ENCODE measurements at places on chromosomes 7 and 10. TPM values are rescaled to one million over a fixed set of nuclear protein-coding genes. Genes with fewer than 3 reads are reported as not detected.

DNA sequence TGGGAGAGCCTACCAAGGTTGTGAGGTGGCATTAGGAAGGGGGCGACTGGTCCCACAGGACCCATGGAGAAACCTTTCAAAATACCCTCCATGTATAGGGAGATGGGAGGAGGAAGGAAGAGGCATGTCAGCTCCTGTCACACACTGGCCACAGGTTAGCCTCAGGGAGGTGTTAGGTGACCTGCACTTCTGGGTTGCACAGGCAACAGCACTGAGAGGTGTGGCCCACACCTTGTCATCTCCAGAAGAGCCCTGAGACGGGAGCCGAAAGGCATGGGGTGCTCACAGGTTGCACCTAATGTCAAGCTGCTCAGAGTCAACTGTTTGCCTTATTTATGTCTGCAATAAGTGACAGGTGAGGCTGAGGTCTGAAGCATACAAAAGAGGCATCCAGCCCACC, 14.6 kb upstream of the USP6NL start:
- H3K4me1 ChIP-seq: no peaks in the 10 kb centered on the region
- no peak overlapping the region for H3K27ac ChIP-seq
- H3K4me3 ChIP-seq: no peak overlapping the region
- DNase-seq: no peak
- H3K36me3 ChIP-seq: no peaks in the 10 kb centered on the region

DNA sequence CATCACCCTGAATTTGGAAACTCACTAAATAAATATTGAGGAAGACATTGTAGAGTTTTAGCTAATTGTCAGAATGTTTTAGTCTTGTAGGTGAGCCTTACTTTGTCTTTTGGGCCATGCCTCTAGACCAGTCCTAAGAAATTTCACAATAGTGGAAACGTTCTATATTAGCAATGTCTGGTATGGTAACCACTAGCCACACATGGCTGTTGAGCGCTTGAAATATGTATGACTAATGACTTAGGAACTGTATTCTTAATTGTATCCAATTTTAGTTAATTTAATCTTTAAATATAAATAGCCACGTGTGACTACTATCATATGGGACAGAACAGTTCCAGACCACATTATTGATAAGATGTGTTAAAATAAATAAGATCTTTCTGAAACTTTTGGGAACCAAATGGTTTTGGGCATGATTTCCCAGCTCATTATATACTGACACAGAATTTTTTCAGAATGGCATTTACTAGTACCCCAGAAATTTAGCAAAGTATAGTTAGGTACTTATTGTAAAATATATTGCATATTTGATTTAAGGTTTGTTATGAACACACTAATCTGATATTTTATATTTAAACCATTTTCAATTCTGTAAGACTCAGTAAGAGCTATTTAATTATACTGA, 95.0 kb downstream of the VPS50 start:
- H3K27me3 ChIP-seq: no peaks in the 10 kb centered on the region
- H3K4me1 ChIP-seq: no peaks in the 10 kb centered on the region
- peaks cover 4% of the 10 kb centered on the region for H3K36me3 ChIP-seq
- H3K27ac ChIP-seq: no peak overlapping the region
- H3K4me3 ChIP-seq: no peak overlapping the region

DNA sequence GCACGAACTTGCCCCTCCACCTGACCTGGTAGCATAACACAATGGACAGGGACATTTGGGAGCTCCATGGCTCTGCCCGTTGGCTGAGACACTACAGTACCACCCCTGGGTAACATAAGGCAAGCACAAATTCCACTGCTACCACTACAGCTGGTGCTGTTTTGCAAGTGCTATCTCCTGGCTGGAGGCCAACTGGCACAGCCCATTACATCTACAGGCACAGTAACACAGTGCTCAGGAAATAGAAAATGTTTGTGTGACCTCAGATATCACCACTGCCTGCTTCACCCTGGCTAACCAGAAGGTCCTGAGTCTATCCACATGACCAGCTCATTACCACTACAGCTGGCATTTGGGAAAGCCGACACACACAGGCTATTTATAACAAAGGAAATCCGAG, 631.1 kb upstream of the MBL2 start:
- no peaks in the 10 kb centered on the region for H3K4me1 ChIP-seq
- DNase-seq: no peak
- no peaks in the 10 kb centered on the region for H3K27me3 ChIP-seq
- no peak overlapping the region for H3K4me3 ChIP-seq
- no peaks in the 10 kb centered on the region for H3K36me3 ChIP-seq

GRCh38 chr10:24551161-24551560, 172.5 kb downstream of the ARHGAP21 start:
- no peak overlapping the region for H3K27ac ChIP-seq
- no peaks in the 10 kb centered on the region for H3K36me3 ChIP-seq
- no peak for DNase-seq
- no peaks in the 10 kb centered on the region for H3K27me3 ChIP-seq

DNA sequence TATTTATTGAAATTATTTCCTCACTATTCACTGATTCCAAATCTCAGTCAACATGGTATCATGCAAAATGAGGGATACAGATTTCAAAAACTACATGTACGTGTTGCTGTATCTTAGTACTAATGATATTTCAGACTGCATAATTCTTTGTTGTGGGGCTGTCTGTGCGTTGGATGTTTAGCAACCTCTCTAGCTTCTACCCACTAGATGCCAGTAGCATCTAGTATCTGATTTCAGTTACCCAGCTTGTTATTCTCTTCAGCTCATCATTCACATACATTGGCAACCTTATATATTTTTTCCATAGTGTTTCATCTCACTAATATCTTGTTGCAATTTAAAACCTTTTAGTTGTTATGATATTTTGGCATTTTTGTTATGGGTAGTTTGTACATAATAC, 22.5 kb upstream of the WASL start:
- peaks cover 4% of the 10 kb centered on the region for H3K4me1 ChIP-seq
- no peak for DNase-seq
- H3K4me3 ChIP-seq: no peak overlapping the region

DNA sequence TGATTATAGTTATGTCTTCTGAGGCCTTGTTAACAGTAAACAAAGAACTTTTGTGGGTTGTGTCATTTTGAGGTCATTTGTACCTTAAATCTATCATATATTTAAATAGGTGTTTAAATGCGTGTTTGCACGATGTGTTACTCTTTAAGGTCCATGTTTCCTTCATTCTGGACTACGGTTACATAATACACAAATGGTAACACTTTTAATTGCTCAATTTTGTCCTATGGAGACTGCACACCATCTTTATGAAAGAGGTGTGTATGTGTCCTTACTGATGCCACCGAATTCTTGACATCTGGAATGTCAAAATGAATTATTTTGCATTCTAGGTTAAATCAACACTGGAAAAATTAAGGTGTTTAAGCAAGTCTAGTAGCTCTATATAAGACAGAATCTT, 1.7 kb downstream of the PALS2 start:
- no peaks in the 10 kb centered on the region for H3K27me3 ChIP-seq
- DNase-seq: no peak
- H3K36me3 ChIP-seq: no peaks in the 10 kb centered on the region
- peak overlapping the region; percentile 95 for H3K4me3 ChIP-seq
- no peak overlapping the region for H3K27ac ChIP-seq

ANXA8L1 gene
- total RNA-seq: not detected

ZNF282 gene
- total RNA-seq: 19.5 TPM

GRCh38 chr10:117553142-117553814, 10.7 kb downstream of the EMX2 start:
- no peaks in the 10 kb centered on the region for H3K36me3 ChIP-seq
- H3K27ac ChIP-seq: no peak overlapping the region
- no peak for DNase-seq
- peaks cover 80% of the 10 kb centered on the region for H3K27me3 ChIP-seq

CDC123 gene
- total RNA-seq: 42.3 TPM

DNA sequence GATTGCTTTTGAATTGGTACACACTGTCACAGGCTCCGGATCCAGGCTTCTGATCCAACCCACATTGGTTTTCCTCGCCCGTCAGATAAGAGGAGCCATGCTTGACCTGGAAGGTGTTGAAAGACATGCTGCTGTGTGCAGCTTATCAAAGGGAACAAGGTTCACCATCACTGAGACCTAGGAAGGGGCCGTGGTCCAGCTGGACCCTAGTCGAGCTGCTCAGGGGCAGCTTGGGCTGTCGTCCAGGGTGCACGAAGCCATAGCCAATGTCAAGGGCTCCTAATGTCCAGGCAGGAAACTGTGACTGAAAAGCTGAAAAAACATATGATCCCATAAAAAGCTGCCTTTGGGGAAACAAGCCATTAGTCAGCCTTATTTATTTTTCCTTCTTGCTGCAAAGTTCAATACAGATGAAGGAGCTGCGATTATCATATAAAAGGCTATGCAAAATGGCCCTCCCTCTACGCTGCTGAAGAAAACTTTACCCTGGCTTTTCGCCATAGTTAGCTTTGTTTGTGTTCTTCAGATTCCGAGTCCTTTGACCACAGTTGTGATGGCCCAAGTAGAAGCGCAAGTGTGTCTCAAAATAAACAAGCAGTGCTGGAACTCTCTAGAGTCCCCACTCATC, 118.0 kb downstream of the CREB5 start:
- no peak overlapping the region for H3K27ac ChIP-seq
- no peak overlapping the region for H3K4me3 ChIP-seq

CTAGE4 gene
- 1.9 TPM for total RNA-seq

GRCh38 chr7:121961089-121961867, 88.3 kb downstream of the PTPRZ1 start:
- H3K4me3 ChIP-seq: no peak overlapping the region
- DNase-seq: no peak
- H3K27me3 ChIP-seq: no peaks in the 10 kb centered on the region
- no peaks in the 10 kb centered on the region for H3K4me1 ChIP-seq
- no peak overlapping the region for H3K27ac ChIP-seq
- H3K36me3 ChIP-seq: no peaks in the 10 kb centered on the region

DNA sequence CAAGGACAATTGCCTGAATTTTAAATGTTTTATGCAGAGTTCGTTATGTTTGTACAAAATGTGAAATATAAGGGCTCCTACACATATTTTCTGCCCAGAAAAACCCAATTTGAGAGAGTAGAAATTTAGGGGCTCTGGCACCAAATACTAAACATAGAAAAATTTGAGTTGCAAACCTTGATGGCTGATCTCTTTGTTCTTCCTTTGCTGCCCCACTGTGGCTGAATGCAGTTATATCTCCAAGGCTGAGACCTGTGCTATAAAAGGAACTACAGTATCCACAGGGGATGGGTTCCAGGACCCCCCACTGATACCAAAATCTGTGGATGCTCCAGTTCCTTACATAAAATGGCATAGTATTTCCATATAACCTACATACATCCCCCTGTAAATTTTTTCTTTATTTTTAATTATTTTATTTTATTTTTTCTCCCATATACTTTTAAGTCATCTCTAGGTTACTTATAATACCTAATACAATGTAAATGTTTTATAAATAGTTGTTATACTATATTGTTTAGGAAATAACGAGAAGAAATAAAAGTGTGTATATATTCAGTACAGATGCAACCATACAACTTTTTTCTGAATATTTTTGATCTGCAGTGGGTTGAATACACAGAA, 22.5 kb downstream of the CFAP43 start:
- no peak overlapping the region for H3K4me3 ChIP-seq
- no peaks in the 10 kb centered on the region for H3K36me3 ChIP-seq
- H3K27me3 ChIP-seq: peaks cover 11% of the 10 kb centered on the region
- H3K27ac ChIP-seq: no peak overlapping the region

GRCh38 chr10:129641982-129642381, 174.9 kb downstream of the MGMT start:
- no peaks in the 10 kb centered on the region for H3K27me3 ChIP-seq
- no peak for DNase-seq
- peaks cover 32% of the 10 kb centered on the region for H3K36me3 ChIP-seq

CACUL1 gene
- 37.8 TPM for total RNA-seq

GRCh38 chr7:149736478-149737360, 36.7 kb downstream of the ZNF467 start:
- peaks cover 24% of the 10 kb centered on the region for H3K27me3 ChIP-seq
- H3K4me1 ChIP-seq: peaks cover 17% of the 10 kb centered on the region
- peak overlapping the region; percentile 29 for H3K27ac ChIP-seq
- H3K4me3 ChIP-seq: no peak overlapping the region
- no peak for DNase-seq

DNA sequence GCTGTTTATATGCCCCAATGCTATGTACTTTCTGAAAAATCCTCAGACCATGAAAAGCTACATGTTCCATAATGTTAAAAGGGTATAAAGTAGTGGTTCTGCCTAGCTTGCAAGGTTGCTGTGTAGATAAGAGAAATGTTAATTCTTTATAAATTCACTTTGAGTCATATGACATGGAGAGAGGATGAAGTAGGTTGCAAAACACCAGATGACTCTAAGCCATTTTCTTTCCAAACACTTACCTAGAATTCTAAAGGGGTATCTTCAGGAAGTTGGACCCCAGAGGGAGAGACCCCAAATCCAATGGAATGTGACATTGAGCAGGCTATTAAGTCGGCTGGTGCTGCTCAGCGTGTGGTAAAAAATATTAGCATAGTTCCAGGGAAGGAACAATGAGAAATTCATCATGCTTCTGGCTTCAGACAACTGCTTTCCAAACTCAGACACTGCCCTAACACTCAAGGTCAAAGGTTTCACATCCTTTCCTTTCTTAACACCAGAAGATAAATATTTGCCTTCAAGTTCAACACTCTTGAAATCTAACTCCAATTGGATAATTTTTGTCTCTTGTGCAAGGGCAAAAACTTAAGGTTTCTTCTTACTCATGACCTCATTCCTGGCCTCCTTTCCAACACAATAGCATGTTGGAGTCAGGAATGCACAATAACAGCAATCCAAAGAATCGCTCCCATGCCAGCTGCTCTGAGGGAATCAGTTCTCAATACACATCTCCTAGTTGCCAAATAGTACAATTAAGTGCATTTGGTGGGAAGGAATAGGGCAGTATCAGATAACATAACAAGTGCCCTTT, 100.7 kb upstream of the AFAP1L2 start:
- peaks cover 96% of the 10 kb centered on the region for H3K4me1 ChIP-seq
- peaks cover 8% of the 10 kb centered on the region for H3K36me3 ChIP-seq
- peak overlapping the region; percentile 91 for H3K27ac ChIP-seq

- H3K27ac ChIP-seq: no peak overlapping the region
- H3K4me1 ChIP-seq: peaks cover 11% of the 10 kb centered on the region
- no peak for DNase-seq
- peaks cover 38% of the 10 kb centered on the region for H3K27me3 ChIP-seq
- no peaks in the 10 kb centered on the region for H3K36me3 ChIP-seq
Measured at GRCh38 chr7:94912085-94912484, 4.7 kb downstream of the PPP1R9A start.

PALD1 gene
- total RNA-seq: not detected

GRCh38 chr7:27124902-27125689, 5.5 kb downstream of the HOXA4 start:
- H3K4me3 ChIP-seq: no peak overlapping the region
- no peaks in the 10 kb centered on the region for H3K4me1 ChIP-seq
- no peaks in the 10 kb centered on the region for H3K36me3 ChIP-seq
- H3K27ac ChIP-seq: no peak overlapping the region

PLXDC2 gene
- total RNA-seq: 0.31 TPM

- no peak overlapping the region for H3K27ac ChIP-seq
- no peak for DNase-seq
- H3K36me3 ChIP-seq: peaks cover 46% of the 10 kb centered on the region
- no peak overlapping the region for H3K4me3 ChIP-seq
- H3K4me1 ChIP-seq: no peaks in the 10 kb centered on the region
Measured at GRCh38 chr7:29946428-29947186, 43.0 kb downstream of the SCRN1 start.

PHYHIPL gene
- total RNA-seq: not detected
